ENCODE measurements at places on chromosomes 6 and 20.

DNA sequence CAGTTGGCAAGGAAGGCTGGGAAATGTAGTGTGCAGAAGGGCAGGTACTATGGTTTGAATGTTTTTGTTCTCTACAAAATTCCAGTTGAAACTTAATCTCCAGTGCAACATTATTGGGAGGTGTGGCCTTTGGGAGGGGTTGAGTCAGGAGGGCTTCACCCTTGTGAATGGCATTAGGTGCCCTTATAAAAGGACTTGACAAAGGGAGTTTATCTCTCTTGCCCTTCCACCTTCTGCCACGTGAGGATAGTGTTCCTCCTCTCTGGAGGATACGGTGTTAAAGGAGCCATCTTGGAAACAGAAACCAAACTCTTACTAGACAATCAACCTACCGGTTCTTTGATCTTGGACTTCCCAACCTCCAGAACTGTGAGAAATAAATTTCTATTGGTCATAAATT is 82.2 kb upstream of the LRFN2 start:
- DNase-seq = no peak

DNA sequence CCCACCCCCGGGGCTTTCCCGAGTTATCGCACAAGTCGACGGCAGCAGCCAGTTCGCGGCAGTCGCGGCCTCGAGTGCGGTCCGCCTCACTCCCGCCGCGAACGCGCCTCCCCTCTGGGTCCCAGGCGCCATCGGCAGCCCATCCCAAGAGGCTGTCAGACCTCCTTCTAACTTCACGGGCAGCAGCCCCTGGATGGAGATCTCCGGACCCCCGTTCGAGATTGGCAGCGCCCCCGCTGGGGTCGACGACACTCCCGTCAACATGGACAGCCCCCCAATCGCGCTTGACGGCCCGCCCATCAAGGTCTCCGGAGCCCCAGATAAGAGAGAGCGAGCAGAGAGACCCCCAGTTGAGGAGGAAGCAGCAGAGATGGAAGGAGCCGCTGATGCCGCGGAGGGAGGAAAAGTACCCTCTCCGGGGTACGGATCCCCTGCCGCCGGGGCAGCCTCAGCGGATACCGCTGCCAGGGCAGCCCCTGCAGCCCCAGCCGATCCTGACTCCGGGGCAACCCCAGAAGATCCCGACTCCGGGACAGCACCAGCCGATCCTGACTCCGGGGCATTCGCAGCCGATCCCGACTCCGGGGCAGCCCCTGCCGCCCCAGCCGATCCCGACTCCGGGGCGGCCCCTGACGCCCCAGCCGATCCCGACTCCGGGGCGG is 1.6 kb downstream of the GNAS start:
- no peak for DNase-seq

GRCh38 chr6:137157601-137158000 is 15.8 kb downstream of the IL22RA2 start:
- DNase-seq = no peak

DNA sequence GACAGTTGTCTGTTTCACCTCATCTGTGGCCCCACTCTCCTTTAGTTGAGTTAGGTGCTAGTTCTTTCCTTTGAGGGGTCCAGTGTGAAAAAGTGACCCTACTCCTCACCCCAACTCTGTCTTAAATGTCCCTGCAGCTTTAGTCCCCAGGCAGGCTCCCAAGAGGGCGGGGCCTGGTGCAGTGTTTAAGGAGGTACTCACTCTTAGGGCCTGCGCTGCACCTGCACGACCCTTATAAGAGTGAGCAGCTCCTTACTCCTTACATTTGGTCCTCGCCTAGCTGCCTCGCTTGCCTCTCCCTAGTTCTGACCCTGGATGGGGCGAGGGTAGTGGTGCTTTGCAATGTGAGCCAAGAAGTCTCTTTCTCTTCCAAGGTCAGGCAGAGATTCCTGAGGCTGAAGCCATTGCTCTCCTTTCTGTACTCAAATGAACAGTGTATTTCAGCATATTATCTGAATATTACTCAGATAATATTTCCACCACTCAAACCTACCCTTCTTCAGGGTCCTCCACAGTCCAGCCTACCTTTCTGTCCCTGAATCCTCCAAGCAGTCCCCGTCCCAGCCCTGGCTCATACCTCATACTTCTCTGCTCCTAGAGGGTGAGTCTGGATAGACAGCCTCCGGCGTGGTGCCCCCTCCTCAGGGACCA is 11.9 kb upstream of the VEGFA start:
- DNase-seq = no peak

DNA sequence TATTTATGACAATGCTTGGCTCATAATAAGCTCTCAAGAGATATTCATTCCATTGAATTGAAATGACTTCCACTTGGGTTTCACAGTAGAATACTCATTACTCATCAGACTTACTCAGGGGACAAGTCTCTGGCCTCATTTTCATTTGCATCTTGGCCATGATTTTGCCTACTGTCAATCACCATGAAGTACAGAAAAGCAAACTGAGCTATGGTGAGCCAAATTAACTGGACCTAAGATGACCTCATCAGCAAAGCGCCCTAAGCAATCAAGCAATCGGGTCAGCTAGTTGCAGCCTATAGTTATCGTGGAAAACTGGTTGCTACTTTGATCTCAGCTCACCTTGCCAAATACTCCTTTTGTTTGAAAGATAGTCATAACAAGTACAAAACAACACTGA is 494.7 kb upstream of the SLC35B3 start:
- DNase-seq = no peak

GRCh38 chr20:37246736-37247135 is 14.9 kb downstream of the GHRH start:
- DNase-seq = no peak

GRCh38 chr6:45148711-45149341 is 179.3 kb upstream of the RUNX2 start:
- no peak for DNase-seq

- DNase-seq = no peak
Measured at GRCh38 chr6:6723361-6723760, 134.8 kb downstream of the LY86 start.
